GOT3 (cell line): ENCODE measurements at places on chromosomes 5 and 9.

DNA sequence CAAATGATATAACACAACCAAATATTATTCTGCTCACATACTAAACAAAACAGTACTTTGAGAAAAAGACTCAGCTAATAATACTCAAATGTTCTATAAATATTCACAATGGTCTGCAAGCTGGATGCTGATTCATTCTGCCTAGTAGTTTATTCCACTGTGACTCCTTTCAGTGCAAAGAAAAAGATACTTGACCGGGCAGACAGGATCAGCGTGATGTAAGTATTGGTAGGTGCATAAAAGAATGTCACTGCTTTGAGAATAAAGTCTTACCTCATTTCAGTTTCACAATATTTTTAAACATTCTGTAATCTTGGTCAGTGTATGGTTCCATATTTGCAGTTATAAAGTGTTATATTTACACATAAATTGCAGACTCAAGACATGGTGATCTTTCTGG is 223.0 kb upstream of the NUDT12 start:
- DNase-seq = no peak

DNA sequence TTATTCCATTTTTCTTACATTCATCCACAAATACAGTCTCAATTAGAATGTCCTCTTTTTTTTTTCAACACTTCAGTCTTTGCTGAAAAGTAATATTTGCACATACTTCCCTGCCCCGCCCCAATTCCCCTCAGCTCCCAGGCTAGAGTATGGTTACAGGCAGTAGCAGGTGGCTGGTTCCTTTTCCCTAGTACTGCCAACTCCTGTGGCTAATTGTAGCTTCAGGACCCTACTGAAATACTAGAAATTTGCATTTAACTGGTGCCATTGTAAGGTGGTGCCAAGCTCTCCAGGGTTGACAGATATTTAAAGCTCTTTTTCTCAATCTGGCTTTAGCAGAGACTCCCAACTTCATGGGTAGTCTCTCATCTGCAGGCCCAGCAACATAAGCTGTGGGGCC is 80.3 kb downstream of the FAM81B start:
- no peak for DNase-seq

DNA sequence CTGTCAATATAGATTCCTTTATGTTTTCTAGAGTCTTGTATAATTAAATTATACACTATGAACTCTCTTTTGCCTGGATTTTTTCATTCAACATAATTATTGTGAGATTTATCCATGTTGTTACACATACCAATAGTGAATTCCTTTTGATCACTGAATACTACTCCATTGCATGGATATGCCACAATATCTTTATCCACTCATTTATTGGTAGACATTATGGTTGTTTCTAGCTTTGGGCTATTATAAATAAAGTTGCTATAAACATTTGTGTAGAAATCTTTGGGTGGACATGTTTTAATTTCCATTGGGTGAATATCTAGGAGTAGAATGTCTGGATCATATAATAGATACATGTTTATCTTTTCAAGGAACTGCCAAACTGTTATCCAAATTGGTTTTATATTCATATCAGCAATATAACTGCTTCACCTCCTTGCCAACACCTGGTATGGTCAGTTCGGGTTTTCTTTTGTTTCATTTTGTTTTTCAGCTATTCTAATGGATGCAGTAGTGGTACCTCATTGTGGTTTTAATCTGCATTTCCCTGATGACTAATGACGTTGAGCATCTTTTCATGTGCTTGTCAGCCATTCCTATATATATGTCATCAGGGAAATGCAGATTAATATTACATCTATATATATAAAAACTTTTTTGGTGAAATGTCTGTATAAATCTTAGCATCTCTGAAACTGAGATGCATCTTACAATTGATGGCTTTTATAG is 32.1 kb upstream of the TCF7 start:
- no peak for DNase-seq

GRCh38 chr5:20347334-20347733 is 359.3 kb upstream of the CDH18 start:
- DNase-seq = no peak

DNA sequence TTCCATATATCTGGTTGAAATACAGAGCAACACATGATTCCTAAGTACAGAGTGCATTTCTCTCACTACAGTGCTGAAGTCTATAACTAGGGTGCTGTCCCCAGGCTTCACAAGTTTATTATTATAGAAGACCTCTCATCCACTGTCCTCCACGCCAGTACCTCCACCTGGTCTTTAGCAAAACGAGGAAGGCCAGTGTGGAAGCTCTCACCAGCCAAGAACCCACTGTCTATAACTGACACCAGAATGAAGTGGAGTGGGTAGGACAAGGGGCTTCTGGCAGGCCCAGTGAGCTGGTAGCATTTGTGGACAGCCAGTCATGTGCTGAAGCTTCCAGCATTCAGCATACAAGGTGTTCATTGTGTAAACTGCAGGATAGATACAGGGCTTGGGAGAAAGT is 430.7 kb downstream of the GADD45G start:
- DNase-seq = no peak

GRCh38 chr9:97769208-97769607 is 72.1 kb upstream of the XPA start:
- no peak for DNase-seq

DNA sequence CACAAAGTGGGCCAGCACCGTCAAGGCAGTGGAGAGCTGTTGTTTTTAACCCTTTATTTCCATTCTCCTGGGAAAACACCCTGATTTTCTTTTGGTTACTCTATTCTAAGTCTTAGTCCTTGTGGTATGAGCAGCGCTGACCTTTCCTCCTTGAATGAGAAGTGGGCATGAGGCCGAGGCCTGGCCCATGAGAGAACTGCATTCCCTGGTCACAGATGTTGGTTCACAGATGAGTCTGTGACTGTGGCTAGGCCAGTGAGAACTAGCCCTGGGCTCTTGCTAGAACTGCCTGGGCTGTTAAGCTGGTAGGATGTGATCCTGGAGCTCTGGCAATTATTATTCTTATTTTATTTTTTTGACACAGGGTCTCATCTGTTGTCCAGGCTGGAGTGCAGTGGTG is 71.7 kb upstream of the KLF9 start:
- DNase-seq = no peak

DNA sequence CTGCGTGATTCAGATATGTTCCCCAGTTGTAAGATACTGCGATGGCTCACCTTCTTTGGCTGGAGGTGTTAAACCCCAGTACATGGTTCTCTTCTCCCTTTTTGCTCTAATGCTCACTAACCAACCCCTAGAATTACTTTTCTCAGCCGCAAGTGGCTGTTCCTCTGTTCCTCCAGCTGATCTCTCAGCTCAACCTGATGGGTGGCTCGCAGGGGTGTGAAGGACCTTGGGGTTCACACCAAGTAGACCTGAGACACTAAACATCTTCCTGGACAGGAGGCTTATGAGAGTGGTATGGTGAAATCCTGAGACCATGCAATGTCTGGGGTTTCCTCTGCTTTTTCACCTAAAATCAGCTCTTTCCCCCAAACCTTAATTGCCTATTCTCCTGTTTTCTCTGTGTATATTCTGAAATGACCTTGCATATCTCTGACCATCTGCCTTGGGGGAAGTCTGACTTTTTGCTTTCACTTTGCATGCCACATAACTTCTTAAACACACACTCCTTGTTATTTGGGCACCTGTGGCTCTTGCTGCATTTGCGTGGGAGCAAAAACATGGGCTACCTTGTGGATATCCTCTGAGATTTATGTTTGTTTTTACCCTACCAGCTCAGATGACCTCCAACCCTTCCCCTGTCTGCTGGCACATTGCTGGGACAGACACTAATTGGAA is 15.9 kb upstream of the IFNA14 start:
- no peak for DNase-seq

GRCh38 chr5:172799416-172799815 is 28.4 kb upstream of the DUSP1 start:
- no peak for DNase-seq

DNA sequence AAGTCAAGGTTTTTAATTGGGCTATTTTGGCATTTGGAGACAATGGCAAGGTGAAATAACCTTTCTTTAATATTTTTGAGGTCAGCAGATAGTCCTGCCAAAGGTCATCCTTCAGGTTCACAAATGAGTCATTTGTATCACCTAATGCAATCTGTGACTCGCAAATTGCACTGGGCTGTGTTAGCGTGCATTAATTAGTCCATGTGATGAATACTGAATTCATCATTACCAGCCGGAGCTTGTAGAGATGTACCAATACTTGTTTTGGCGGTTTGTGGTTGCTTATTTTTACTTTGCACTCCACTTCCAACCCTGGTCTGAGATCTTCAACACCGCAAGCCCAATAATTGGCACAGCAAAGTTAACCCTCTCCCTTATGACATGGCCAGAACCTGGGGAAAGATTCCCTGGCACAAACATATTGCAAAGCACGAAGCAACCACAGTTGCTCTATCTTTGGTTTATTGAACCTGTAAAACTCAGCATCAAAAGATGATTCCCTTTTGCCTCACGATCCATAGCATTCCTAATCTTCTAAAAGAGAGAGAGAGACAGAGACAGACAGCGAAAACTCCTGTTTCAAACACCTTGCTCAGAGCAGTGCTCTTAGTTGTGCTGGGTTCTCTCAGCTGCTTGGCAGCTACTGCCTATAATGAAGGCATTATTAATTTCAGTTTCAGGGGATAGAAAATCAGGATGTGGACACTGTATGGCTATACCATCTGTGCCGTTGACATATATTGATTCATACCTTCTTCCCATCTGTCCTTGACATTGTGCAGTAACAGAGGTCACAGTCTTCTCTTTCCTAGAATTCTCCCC is 178.1 kb downstream of the EBF1 start:
- DNase-seq = no peak

- no peak for DNase-seq
Observed at GRCh38 chr5:58501778-58502417, 10.7 kb downstream of the GAPT start.

- no peak for DNase-seq
Observed at GRCh38 chr5:140165101-140165922, 9.7 kb upstream of the CYSTM1 start.

DNA sequence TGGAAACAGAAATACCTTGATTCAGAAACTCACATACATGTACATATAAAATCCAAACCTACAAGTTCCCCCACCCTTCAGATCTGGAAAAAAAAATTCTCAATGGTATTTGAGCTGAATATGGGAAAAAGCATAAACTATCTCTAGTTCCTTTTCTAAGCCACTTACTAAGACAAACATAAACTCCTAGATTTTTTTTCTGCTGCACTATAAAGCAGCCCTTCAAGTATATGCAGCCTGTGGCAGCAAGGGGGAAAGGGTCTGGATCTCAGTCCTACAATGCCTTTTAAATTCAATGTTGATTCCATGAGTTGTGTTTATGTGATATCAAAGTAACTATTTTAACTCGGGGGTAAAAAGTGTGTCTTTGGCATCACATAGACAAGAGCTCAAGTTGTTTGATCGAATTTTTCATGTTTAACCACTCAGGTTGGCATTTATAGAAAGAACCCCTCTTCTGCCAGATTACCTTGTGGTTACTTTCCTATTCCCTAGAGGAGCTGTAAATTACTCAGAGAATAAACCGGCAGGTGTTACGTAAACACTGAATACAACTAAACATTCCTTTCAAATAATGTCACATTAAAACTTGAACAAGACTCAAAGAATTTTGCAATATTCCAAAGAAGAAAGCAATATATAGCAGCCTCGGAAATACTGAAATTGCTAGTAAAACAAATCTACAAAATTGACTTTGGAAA is 91.8 kb upstream of the FER start:
- no peak for DNase-seq

- DNase-seq = no peak
Observed at GRCh38 chr5:146091881-146092280, 13.5 kb downstream of the PLAC8L1 start.

DNA sequence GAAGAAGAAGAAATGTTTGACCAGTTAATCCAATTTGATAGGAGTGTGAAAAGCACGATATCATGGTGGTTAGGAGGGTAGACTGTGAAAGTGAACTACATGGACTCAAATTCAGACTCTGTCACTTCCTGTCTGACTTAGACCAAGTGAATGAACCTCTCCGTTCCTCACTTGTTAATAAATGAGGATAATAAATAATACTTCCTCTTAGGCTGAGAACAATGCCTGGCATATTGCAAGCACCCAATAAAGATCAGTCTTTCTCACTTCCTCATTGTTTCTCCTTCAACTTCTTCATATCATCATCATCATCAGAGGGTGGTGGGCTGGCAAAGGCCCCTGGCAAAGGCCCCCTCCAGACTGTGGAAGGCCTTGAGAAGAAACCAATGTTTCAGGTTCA is 148.7 kb downstream of the CDK5RAP2 start:
- no peak for DNase-seq

GRCh38 chr5:89721931-89722330 is 687.6 kb downstream of the CETN3 start:
- no peak for DNase-seq

GRCh38 chr5:59842999-59843398 is 50.5 kb downstream of the PDE4D start:
- no peak for DNase-seq

GRCh38 chr5:53915120-53915519 is 354.7 kb downstream of the NDUFS4 start:
- no peak for DNase-seq

DNA sequence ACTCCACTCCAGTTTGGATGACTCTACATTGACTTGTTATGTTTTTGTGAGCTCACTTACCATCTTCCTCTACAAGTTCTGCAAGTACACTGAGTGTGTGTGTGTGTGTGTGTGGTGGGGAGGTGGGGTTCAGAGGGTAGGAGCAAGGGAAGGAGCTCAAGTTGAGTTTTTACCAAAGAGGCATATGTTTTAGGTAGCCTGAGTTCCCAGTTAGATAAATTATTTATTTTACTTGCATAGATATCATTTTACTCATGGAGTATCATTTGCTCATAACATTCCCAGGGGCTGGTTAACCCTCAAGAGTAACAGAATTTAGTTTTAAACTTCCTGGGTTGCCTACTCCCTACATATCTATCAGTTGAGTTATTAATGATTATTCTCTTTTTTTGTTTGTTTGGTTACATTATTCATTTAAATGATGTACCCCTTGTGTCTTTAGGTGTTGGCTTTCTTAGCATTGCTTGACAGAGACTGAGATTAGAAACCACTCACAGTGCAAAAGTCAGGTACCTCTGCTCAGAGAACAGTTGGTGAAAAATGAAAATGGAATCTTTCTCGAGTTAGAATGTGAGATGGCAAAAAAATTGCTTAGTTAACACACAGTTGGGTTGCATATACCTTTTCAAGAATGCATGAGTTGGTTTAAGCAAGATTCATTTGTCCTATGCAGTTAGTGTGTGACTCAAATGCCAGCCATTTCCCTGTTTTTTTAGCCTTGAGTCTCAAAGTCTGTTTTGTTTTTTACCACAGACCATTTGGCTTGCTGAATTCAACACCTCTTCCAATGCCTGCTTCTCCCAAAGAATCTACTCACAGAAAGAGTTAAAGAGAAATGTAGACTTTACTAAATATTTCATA is 29.2 kb downstream of the TNFSF8 start:
- no peak for DNase-seq
